ENCODE measurements at places on chromosomes 16 and 17.

GRCh38 chr16:53465606-53466280 is 31.5 kb downstream of the RBL2 start:
- no peak for DNase-seq

GRCh38 chr17:76444518-76445311 is 8.2 kb downstream of the UBE2O start:
- DNase-seq: no peak

DNA sequence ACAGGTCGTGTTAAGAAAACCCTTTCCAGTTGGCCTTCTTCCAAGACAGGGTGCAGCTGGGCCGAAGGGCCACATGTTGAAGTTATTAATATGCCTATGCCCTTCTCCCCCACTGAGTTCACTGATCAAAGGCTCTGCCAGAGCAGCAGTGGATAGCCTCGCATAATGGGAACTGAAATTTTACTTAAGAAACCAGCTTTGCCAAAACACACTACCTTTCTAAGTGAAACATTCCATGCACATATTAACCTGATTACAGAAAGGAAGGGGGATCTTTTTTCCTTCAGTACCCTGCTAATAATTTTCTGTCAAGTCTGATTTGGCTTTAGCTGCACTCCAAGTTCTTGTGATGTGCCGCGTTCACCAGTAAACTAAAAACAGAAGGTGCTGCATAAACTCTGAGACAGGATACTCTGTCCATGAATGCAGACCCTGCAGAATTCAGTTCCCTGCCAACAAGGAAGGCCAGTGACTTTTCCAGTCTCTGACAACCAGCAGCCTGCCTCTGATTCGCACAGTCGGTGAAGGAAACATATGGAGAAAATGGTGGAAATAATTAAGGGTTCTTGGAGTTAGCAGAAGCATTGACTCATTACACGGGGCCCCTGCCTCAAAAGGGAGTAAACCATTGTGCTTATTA is 283.8 kb downstream of the ZFHX3 start:
- no peak for DNase-seq

DNA sequence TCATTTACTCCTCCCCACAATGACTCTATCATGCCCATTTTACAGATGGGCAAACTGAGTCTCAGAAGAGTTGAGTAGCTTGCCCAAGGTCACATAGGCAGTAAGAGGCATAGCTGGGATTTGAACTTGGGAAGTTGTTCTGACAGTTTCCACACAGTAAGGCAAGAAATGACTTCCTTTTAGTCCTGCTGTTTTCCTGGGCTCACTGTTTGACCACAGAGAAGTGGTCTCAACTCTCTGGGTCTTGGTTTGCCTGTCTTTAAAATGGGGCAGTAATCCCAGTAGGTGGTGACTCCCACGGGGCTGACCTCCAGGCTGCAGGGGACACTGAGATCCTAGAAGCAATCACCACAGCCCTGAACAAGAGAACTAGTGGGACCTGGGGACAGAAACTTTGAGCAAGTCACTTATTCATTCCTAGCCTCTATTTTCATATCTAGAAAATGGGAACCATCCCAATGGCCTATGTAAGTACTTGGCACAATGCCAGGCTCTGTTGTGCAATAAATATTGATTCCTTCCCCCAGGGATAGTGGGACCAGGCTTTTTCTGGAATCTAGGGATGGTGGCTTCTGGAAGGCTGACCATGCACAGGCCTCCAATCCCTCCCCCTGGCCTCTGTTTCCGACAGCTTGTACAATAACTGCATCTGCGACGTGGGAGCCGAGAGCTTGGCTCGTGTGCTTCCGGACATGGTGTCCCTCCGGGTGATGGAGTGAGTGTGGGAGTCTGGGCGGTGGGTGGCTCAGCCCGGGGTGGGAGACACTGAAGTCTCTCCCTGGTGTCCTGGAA is 20.5 kb downstream of the DEXI start:
- DNase-seq: no peak

GRCh38 chr16:67917140-67917851 is 14.4 kb downstream of the CTRL start:
- DNase-seq: no peak

- DNase-seq: no peak
Observed at GRCh38 chr16:28146536-28146935, 65.2 kb downstream of the XPO6 start.

DNA sequence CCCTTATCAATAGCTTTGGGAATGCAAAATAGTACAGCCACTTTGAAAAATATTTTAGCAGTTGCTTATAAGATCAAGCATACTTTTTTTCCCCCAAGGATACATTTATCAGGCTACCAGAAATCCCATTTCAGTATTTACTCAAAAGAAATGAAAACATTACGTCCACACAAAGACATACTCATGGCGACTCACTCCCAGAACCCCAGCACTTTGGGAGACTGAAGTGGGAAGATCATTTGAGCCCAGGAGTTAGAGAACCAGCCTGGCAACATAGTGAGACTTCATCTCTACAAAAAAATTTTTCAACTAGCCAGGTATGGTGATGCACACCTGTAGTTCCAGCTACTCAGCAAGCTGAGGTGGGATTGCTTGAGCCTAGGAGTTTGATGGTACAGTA is 5.9 kb downstream of the SKA2 start:
- no peak for DNase-seq

GRCh38 chr17:27346228-27346899 is 52.5 kb downstream of the WSB1 start:
- no peak for DNase-seq

DNA sequence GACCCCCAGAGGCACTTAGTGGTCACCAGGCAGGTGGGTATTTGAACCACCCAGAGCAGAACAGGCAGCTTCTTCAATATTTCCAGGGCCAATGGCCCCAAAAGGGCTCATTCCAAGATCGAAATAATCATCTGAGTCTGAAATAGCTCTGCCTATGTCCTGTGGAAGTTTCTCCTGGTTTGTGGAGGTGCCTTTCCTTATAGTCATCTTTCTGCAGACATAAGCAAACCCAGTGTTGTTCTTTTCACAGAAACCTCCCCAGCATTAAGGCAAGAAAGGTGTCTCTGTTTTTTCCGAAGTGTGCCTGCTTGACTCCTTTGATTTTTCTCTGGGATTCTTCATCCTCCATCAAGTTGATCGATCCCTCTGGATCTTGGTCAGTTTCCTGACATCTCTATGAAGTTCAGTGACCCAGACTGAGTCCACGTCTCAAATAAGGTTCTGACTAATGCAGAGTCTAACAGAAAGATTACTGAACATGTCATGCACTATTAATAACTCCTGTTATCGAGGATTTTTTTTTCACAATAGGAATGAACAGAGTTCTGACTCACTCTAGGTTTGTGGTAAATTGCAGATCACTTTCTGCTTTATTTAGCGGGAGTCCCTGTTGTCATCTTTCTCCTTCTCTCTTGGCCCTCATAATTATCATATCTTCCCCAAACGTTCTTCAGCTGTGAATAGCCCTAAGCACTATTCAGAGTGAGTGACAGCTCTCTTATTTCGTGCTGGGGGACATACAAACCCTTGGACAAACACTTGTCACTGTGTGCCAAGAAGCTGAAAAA is 1.5 kb downstream of the LRRC3C start:
- no peak for DNase-seq

DNA sequence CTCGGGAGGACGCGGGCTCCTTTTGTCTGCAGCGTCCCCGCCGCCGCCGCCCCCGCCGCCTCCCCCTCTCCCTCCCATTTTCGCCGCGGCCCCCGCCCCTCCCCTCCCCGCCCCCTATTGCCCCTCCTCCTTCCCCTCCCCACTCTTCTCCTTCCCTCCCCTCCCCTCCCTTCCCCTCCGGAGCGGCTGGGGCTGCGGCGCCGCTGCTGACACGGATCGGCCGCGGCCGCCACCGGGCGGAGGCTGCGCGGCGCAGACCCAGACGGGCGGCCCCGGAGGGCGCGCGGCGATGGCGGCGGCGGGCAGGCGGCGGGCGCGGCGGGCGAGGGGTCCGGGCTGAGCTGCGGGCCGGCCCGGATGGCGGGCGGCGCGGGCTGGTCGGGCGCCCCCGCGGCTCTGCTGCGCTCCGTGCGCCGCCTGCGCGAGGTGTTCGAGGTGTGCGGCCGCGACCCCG is at the start of gene RAB11FIP4:
Gene RAB11FIP4 (plus strand): TSS at position 180 of the 454 bp plus-strand sequence. CDS start 178 bp downstream, at position 358.
- DNase-seq: no peak

- DNase-seq: no peak
Observed at GRCh38 chr16:1526608-1527555, 6.6 kb upstream of the TMEM204 start.

DNA sequence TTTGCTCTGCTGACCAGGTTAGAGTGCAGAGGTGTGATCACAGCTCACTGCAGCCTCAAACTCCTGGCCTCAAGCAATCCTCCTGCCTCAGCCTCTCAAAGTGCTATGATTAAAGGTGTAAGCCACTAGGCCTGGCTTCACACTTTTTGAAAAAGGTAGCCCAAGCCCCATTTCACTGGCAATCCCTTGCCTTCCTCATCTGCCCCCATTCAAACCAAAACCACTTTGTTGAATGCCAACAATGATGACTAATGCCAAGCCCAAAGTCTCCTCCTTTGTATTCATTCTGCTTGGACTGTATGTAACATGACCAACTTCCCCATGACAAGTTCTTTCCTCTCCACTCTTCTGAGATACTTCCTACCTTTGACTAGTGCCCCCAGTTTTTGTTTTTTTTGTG is 33.1 kb downstream of the N4BP1 start:
- no peak for DNase-seq

DNA sequence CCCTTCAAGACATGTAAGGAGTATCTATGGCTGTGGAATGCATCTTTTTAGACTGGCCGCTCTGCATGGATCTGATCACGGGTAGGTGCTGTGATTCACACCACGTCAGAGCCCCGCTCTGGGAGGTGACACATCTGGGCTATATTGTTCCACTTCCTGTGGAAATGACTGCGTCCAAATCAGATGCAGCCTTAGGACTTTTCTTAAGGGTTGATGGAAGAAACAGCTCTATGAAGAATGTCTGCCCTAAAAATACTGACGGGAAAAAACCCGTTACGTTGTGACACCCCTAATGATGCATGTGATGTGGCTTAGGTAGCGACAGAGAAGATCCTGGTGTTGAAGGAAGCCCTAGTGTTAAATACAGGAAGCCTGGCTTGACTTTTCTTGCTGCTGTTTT is 12.2 kb downstream of the BANP start:
- no peak for DNase-seq

- DNase-seq: no peak
Observed at GRCh38 chr17:19747829-19748806, at the start of gene ALDH3A1. Gene ALDH3A1, minus strand, starts transcription at chr17:19748298. Its CDS starts 3,169 bp downstream, at chr17:19745129.

GRCh38 chr17:40730970-40731369 is 24.2 kb downstream of the KRT25 start:
- DNase-seq: no peak

- no peak for DNase-seq
Observed at GRCh38 chr17:3543453-3543852, 14.2 kb downstream of the TRPV3 start.

- no peak for DNase-seq
Observed at GRCh38 chr16:72286936-72287620, 115.1 kb upstream of the PMFBP1 start.

DNA sequence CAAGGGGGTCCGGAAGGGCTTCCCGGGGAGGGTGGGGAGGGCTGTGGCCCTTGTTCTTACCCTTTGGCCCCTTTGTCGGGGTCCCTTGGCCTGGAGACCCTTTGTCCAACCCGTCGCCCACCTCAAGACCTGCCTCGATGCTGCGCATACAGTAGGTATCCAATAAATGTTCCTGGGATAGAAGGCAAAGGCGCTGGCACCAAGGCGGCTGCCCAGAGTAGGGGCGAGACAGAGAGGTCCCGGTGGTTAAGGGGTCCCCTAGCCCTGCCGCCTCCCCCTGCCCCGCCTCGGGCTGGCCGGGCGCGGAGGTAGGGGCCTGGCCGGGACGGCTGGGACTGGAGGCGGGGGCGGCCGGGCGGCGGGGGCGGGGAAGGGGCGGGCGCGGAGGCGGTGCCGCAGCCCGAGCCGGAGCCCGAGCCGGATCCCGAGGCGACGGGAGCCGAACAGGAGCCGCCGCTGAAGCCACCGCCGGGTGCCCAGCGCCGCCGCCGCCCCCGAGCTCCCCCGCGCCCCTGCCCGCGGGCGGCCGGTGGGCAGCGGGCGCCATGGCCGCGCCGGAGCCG is at the start of gene NHERF2:
Gene NHERF2 (plus strand): TSS at position 442 of the 563 bp plus-strand sequence. CDS start 104 bp downstream, at position 546.
- peak; percentile 43 for DNase-seq

DNA sequence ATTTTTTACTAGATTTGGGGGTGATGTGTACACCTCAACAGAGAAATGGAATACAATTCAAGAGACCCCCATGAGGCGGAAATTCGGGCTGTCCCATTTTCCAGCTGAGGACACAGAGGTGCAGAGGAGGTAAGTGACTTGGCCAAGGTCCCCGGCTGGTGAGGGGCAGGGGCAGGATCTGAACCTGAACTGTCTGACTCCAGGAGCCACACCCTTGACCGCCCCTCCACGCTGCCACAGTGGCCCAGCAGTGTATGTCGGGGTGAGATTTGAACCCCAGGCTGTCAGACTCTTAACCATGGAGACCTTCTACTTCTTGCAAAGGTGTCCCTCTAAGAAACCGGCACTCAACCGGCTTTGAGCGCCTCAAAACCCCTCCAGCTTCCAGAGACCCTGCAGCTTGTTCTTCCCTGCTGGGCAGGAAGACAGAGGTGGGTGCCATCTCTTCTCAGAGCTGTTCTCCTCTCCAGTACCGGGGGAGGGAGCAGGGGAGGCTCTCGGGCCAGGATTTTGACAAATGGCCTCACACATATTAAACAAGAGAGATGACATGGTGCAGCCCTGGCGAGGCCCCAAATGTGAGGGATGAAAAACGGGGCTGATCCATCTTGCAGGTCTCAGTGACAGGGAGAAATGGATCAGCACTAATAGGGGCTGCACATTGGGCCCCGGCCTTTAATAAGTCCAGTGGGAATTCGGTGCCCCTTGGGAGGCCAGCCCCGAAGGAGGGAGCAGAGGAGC is 222.3 kb downstream of the GSG1L start:
- DNase-seq: no peak

DNA sequence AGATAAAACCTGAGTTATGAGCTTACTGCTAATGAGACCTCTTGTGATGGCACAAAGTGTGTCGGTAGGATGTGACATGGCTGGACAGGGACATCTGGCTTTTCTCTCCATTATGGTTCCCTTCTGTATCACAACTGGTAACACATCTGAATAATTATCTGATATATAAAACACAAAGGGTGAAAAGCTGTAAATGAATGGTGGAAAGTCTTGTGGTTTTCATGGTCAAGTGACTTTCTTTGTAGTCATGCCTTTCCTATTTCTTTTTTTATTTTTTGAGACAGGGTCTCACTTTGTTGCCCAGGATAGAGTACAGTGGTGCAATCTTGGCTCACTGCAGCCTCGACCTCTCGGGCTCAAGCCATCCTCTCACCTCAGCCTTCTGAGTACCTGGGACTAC is 35.3 kb upstream of the ZFHX3 start:
- no peak for DNase-seq

- no peak for DNase-seq
Observed at GRCh38 chr17:32962320-32962711, 29.3 kb upstream of the SPACA3 start.

GRCh38 chr17:13750816-13751793 is 149.4 kb upstream of the HS3ST3A1 start:
- DNase-seq: no peak

DNA sequence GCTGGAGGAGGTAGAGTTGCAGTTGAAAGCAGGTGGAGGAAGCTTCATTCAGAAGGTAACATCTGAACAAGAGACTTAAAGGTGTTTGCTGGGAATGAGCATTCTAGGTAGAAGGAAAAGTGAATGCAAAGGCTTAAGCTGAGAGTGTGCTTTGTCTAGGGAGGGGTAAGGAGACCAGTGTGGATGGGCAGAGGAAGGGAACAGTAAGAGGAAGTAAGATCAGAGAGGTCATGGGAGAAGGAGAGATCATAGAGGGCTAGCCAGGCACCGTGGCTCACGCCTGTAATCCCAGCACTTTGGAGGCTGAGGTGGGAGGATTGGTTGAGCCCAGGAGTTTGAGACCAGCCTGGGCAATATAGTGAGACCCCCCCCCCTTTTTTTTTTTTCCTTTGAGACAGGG is 3.3 kb downstream of the STX4 start:
- DNase-seq: no peak

GRCh38 chr16:58556678-58557077 is 41.4 kb downstream of the SETD6 start:
- DNase-seq: no peak

All from T-helper 17 cell (primary cell).